NK-92 treated with Interleukin-12 subunit alpha and Interleukin-12 subunit beta, amount 100 ng/mL, for 24 hours (cell line): ENCODE measurements at places on chromosomes 12 and 14.

- no peak for DNase-seq
Observed at GRCh38 chr14:48401321-48401720, 725.9 kb upstream of the MDGA2 start.

GRCh38 chr14:34981743-34982420 lies 910 bp upstream of the SRP54 start:
- DNase-seq = peak; percentile 36

GRCh38 chr12:52352951-52353350 lies 14.3 kb downstream of the KRT85 start:
- no peak for DNase-seq

- no peak for DNase-seq
Observed at GRCh38 chr12:29990971-29991370, 207.2 kb upstream of the TMTC1 start.

DNA sequence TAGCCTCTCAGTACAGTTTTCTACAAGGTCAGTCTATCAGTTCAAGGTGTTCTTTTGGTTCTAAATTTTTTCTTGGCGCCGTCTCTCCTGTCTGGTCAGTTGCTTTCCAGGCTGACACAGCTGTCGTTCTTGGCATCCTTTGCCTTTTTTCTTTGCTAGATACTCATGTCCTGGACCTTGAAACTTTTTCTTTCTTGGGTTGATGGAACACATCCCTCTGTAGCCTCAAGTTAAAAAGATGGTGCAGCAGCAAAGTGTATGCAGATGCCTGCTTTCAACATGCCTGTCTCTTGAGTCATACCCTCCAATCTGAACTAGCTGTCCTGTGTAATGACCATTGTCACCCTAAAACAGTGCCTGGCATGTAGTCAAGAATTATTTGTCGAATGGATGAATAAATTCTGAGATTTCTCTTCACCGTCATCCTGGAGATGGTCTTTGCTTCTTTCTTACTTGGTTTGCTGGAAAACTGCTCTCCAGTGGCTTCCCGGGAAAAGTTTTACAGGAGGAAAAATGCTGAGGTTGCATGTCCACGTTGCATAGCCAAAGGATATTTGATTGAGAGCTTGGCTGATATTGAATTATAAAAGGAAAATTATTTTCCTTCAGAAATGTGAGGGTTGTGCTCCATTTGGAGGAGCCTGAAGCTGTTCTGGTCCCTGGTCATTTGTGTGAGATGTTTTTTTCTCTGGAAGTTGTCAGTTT lies 4.6 kb downstream of the NYNRIN start:
- DNase-seq = no peak

DNA sequence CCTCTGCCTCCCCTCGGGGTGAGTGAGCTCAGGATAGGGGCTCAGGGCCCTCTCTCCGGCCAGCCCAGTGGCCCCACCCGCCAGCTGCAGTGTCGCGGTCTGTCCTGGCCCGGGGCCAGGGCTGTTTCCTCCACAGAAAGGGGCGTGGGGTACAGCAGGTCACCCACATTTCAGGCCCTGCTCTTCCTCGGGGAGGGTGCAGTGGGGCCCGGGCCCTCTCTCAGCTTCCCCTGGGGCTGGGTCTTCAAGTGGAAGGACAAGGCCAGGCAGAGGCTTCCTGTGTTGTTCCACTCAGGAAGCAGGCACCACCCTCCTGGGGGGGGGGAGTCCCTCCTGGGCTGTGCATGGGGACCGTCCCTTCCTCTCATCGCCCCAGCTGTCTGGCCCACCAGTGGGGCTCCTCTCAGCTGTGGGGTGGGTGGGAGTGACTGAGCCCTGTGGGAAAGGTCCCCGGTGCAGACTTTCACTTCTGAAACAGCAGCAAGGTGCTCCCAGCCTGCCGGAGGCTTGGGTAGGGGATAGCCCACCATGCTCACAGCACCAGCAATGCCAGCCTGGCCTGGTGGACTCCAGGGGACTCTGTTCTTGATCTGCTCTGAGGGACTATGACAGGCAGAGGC lies 3.7 kb downstream of the GPR132 start:
- no peak for DNase-seq

DNA sequence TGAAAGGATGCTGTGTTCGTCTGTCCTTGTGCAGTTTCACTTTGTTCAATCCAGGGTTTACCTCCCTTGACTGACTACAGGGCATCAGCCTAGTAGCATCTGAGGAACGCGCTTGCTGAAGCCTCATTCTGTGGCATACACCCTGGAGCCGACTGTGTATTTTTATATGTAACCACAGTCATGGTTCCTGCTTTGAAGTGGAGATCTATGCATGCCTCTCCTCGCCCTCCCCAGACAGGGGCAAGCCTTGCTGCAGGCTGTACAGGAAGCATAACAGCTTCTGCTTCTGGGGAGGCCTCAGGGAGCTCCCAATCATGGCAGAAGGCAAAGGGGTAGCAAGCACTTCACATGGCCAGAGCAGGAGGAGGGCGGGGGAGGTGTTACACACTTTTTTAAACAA lies 262.1 kb downstream of the BCL11B start:
- DNase-seq = no peak

DNA sequence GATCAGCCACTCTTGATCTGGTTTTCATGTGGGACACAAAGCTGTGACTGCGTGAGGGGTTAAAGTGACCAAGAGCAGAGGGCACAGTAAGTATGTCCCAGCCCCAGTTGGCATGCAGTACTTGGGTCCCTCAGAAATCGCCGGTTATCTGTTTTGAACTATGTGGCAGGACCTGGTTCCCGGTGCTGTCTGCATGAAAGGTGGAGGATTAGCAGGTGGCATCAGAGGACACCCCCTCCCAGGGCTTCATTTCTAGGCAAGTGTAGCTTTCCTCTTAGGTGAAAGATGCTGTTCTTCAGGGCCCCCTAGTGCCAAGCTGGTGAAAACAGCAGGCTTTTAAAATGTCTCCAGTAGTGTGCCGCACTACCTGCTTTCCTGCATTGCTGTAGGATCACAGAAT lies 57.1 kb downstream of the ATG14 start:
- peak; percentile 28 for DNase-seq

GRCh38 chr12:82931349-82932116 lies 244.8 kb downstream of the TMTC2 start:
- no peak for DNase-seq

DNA sequence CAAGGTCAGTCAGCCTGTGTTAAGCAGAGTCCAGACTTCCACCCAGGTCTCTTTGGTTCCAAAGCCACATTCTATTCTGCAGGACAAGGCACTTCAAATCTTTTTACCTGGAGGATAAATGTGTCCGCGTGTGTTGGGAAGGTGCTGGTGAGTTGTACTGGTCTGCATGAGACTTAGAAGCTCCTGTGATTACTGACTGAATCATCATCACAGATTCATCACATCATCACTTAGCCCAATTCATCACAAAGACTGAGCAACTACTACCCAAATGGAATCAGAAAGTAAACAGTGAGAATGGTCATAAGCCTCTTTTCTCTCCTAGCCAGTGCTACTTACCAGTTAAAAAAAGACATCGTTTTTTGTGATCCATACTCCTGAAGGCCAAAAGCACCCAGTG lies 5.3 kb downstream of the SLC15A5 start:
- no peak for DNase-seq

DNA sequence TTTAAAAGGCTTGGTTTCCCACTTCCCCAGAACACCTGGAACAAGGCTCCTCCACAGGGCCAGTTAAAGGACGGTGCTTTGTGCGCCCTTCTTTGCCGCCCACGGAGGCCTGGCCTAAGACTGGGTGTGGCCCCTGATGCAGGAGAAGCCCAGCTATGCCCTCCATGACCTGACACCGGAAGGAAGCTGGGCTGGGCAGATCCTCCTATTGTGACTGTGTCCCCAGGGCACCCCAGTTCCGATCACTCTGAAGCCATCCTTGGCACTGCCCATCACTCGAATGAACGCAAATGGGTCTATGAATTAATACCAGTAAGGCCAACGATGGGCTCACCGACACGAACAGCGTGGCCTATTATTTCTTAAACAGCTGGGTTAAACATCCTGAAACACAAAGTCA lies 42.6 kb downstream of the FBXO21 start:
- DNase-seq = no peak

- no peak for DNase-seq
Observed at GRCh38 chr12:105018776-105019175, 32.7 kb downstream of the NOPCHAP1 start.

DNA sequence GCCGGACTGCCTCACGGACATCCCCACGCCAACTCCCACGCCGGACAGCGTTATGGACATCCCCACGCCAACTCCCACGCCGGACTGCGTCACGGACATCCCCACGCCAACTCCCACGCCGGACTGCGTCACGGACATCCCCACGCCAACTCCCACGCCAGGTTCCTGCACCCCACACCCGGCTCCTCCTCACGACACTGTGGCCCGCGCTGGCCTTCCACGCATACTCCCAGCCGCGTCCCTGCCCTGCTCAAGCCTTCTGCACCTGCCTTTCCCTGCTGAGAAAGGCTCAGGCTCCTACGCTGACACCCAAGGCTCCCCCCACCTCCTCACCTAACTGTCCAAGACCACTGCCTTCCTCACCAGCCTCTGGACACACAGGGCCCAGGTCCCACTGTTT lies 9.7 kb downstream of the CACNA2D4 start:
- DNase-seq = no peak

DNA sequence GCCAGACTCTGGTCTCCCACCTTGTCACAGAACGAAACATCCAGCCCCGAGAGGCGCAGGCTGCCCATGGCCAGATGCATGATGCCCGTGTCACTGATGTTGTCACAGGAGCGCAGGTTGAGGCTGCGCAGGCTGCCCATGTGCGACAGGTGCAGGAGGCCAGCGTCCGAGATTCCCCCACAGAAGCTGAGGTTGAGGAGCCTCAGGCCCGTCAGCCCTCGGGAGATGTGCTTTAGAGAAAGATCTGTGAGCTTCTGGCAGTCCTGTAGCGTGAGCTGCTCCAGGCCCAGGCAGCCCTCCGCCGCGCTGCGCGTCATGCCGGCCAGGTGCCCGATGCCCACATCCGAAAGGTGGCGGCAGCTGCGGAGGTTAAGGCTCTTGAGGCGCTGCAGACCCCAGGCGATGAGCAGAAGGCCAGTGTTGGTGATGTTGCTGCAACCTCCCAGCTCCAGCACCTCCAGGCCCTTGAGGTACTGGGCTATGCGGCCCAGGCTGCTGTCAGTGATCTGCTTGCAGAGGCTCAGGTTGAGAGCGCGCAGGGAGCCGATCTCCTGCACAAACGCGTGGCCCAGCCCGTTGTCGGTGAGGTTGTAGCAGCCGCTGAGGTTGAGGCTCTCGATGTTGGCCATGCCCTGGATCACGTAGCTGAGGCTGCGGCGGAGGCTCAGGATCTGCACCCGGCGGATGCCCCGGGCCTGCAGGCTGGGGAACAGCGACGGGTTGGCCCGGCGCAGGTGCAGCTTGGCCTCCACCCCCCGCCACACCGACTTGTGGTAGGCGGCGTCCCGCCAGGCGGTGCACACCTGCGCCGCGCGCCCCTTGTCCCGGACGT lies 991 bp downstream of the FBXL14 start:
- DNase-seq = peak; percentile 14

DNA sequence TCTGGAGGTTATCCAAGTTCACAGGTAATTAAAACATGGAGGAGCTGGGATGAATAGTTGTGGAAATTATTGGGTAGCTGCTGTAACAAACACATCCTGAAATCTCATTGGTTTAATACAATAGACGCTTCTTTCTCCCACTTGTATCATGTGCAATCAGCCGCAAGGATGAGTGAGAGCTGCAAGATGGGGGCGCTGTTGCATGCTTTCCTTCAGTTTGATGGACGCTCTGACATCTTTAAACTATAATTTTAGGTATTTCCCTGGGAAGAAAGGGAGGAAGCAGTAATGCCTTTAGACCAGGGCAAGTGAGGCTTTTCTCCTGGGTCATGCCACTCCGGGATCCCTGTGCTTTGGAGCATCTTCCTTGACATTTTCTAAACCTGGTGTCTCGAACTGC lies 178.7 kb downstream of the PAWR start:
- no peak for DNase-seq

DNA sequence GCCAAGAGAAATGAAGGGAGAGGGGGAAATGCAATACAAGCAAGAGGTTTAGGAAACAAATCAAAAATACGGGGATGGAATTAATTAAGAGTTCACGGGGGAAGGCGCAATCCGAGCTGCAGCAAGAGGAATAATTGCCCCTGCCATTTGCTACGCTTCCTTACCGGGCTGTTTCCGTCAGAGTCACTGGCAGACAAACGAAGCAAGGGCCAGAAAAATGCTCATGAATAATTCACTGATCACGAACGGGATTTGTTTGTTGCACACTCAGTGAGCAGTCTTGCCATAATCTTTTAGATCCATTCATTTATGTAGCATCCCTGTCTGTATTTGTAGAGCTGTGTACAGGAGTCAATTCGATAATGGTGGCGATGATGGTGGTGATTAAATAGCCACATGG lies 39.0 kb downstream of the PLXNC1 start:
- DNase-seq = no peak

DNA sequence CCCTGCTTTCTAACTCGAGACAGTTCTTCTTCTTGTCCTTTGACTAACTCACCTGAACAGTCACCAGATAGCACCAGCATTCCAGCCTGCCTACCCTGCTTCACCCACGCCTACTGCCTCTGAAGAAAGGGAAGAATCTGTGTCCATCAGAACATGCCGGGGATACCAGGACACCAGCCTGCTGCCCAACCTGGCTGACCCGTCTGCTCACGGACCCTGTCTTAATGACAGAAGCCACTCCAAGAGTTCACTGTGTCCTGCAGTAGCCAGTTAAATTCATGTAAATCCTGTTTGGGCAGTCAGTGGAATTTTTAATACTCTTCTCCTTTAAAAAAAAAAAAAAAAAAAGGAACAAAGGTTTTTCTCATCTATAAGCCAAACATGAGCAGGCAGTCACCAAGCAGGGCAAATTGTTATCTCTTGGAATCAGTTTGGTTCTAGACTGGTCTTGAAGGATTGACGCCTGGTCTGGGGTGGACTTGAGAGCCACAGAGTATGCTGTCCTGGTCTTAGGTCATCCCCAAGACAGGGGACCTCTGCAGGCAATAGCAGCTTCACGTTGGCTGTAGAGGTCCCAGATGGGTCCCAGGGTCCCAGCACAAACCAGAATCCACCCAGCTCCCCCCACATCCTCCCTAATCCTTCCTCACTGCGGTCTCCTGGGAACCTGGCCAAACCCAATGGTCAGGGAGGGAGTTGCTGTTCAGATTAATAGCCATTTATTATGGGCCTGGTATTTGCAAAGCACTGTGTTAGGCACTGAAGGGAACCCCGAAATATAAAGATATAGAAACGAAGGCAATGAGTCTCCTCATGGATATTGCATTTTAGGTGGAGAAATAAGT lies 181.1 kb upstream of the HIF1A start:
- DNase-seq = no peak

DNA sequence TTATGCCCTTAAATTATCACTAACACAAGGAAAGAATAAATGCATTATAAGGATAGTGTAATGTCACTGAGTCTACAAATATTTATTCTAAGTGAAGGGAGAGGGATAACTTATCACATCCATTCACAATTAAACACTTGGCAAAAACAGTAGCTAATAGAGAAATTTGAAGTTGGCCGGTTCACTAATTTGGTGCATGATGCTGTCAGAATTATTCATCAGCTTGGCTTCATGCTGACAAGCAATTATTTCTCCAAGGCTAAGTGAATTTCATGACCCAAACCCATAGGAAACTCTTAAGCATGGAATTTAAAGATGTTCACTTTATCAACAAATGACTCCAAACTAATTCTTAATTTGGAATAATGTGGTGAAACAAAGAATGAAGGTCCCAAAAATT lies 25.0 kb upstream of the NR1H4 start:
- DNase-seq = no peak

- no peak for DNase-seq
Observed at GRCh38 chr14:64880221-64881121, 764 bp upstream of the SPTB start.

GRCh38 chr14:33357225-33358010 lies 418.7 kb downstream of the NPAS3 start:
- no peak for DNase-seq
